ENCODE measurements at places on chromosomes 12 and 14. TPM values are rescaled to one million over a fixed set of nuclear protein-coding genes. Genes with fewer than 3 reads are reported as not detected.

- no peaks in the 10 kb centered on the region for H3K4me1 ChIP-seq
- no peak for DNase-seq
- H3K36me3 ChIP-seq: no peaks in the 10 kb centered on the region
- no peaks in the 10 kb centered on the region for H3K27me3 ChIP-seq
- no peak overlapping the region for H3K27ac ChIP-seq
These were observed 462.2 kb downstream of the DIO2 start for GRCh38 chr14:79749065-79749464.

DNA sequence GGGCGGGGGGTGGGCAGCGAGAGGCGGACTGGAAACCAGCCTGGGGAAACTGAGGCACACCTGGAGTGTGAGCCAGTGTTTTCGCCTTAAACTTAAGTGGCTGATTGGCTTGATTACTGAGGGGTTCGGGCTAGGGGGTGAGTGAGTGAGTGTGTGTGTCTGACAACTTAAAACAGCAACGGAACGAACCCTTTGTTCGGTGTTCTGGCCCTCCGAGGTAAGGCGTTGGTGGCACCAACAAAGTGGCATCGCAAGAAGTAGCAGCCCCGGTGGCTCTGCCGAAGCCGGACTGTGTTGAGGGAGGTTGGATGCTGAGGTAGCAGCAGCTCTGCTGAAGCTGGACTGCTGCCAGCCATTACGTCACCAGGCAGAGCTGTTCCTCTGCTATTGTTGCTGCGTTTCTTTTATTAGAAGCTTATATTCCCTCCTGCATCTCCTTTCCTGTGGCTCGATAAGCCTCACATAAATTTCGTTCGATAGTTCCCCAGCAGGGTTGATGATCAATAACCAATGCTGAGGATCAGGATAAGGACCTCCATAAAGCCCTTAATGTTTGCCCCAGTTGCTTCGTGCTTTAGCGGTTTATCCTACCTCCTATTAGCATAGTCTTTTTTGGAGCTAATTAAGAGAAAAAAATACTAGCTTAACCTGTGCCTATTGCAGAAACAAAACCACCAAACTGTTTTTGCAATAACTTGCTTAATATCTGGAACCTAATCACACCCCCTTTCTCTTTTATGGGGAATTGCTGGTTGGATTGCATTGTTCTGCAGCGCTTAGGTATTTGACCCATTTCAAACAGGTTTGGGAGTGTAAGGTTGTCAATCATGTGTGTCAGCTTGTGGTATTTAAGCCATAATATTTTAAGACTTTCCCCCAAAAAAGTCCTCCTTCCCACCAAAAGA lies 1.3 kb downstream of the GPR137C start:
- H3K36me3 ChIP-seq: no peaks in the 10 kb centered on the region
- H3K27ac ChIP-seq: no peak overlapping the region
- peak overlapping the region; percentile 15 for H3K4me3 ChIP-seq
- H3K4me1 ChIP-seq: peaks cover 5% of the 10 kb centered on the region

GRCh38 chr12:94042321-94042720 lies 106.1 kb upstream of the PLXNC1 start:
- H3K36me3 ChIP-seq: no peaks in the 10 kb centered on the region
- no peak overlapping the region for H3K4me3 ChIP-seq
- H3K27me3 ChIP-seq: no peaks in the 10 kb centered on the region
- no peaks in the 10 kb centered on the region for H3K4me1 ChIP-seq

DNA sequence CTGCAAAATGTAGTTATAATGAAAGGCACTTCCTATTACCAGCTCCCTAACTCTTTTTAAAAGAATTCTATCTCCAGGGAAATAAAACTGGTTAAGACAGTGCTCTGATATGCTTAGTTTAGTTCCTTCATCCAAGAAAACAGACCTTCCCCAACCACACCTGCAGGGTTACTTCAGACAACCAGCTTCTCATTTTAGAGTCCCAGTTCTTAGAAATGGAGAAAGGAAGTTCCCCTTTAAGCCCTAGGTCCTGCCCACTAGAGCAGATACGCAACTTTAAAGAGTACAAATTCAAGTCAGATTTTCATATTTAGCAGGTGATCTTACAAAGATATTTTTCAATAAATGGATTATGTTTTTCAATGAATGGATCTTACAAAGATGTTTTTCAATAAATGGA lies 4.4 kb upstream of the WSB2 start:
- no peak for DNase-seq
- no peaks in the 10 kb centered on the region for H3K27me3 ChIP-seq
- H3K4me1 ChIP-seq: peaks cover 11% of the 10 kb centered on the region
- no peak overlapping the region for H3K4me3 ChIP-seq
- no peak overlapping the region for H3K27ac ChIP-seq

- no peak for DNase-seq
- no peak overlapping the region for H3K4me3 ChIP-seq
- H3K4me1 ChIP-seq: no peaks in the 10 kb centered on the region
These were observed 155.5 kb upstream of the KRR1 start for GRCh38 chr12:75666939-75667334.

DNA sequence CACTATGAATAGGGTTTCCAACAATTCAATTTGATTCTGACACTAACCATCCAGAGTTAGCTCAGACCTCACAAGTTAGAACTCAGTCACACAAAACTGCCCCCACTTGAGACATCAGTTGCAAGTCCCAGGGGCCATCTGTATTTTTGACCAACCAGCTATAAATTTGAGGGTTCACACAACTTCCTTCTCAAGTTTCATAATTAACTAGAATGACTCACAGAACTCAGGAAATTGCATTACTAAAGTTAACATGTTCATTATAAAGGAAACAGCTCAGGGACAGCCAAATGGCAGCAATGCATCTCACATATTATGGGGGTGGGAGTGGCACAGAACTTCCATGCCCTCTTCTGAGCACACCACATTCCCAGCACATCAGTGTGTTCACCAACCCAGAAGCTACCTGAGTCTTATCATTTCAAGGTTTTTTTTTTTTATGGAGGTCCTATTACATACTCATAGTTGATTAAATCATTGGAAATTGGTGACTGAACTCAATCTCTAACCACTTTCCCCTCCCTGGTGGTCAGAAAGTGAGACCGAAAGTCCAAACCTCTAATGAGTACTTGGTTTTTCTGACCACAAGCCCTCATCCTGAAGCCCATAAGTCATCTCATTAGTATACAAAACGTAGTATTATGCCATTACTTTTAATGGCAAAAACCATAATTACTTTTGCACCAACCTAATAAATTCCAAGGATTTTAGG lies 1721.5 kb upstream of the SEL1L start:
- no peak for DNase-seq
- no peak overlapping the region for H3K4me3 ChIP-seq
- no peaks in the 10 kb centered on the region for H3K27me3 ChIP-seq
- H3K36me3 ChIP-seq: no peaks in the 10 kb centered on the region

DNA sequence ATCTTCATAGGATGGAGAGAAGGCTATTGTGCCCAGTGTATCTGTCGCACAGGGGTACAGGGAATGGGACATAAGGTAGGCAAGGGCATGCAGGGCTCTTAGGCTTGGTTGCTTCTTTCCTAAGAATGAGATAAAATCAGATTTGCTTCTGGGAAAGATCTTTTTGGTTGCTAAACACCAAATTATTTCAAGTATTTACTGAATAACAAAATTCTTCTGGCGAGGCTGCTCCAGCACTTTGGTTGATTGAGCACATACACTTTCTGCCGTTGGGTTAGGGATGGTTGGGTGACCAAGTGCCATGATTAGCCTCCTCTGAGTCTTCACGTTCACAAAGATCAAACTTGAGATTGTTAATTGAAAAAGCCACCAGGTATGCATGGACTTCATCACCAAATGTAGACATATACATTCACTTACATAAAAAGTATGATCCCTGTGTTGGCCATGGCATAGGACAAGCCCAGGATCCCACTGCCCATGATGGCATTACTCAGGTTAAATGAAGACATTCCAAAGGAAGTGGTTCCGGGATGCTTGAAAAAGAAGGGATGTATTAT lies 38.2 kb downstream of the SLC38A4 start:
- no peaks in the 10 kb centered on the region for H3K36me3 ChIP-seq
- H3K27ac ChIP-seq: no peak overlapping the region
- H3K4me3 ChIP-seq: no peak overlapping the region
- H3K27me3 ChIP-seq: no peaks in the 10 kb centered on the region

- no peak overlapping the region for H3K4me3 ChIP-seq
- no peaks in the 10 kb centered on the region for H3K27me3 ChIP-seq
- H3K27ac ChIP-seq: no peak overlapping the region
- H3K36me3 ChIP-seq: no peaks in the 10 kb centered on the region
- peaks cover 13% of the 10 kb centered on the region for H3K4me1 ChIP-seq
- no peak for DNase-seq
These were observed 86.5 kb upstream of the DIO3 start for GRCh38 chr14:101474563-101475455.

CLEC2B gene
- polyA plus RNA-seq: 11.2 TPM

CLEC1B gene
- not detected for polyA plus RNA-seq

PLCZ1 gene
- polyA plus RNA-seq: not detected

LMNTD1 gene
- polyA plus RNA-seq: not detected

CD69 gene
- 2.8 TPM for polyA plus RNA-seq

Measured in adrenal gland (tissue), 19 donors.